ENCODE measurements at places on chromosomes 1 and 21.

DNA sequence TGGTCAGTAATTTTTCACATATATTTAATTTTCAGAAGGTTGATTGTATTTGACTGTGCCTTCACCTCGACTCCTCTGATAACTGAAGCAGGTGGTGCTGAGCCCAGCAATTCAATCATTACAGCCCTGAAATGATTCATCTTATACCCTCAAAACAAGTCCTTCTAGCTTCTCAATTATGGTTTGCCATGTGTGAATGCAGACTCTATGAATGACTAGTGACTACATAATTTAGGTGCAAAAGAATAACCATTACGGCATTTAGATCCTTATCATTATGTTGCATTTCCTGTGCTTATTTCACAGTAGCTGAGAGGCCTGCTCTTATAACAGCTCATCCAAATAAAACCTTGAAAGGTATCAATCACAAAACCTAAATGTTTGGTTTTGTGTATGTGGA lies 54.0 kb upstream of the COL11A1 start:
- DNase-seq: no peak

DNA sequence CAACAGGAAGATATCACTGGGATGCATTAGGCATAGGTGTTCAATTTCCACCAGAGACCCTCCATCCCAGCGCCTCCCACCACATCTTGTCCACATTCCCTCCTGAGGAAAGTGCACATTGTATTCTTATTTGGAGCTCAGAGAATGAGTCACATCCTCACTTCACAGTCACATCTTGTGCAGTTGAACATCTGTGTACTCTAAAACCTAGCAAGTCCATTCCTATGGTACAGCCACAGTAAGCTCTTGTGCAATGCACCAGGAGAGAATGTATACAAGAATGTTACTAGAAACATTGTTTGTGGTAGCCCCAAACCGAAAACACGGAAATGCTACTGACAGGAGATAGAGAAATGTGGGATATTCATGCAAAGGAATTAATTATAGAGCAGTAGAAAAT lies 1.6 kb upstream of the KDF1 start:
- DNase-seq: no peak

DNA sequence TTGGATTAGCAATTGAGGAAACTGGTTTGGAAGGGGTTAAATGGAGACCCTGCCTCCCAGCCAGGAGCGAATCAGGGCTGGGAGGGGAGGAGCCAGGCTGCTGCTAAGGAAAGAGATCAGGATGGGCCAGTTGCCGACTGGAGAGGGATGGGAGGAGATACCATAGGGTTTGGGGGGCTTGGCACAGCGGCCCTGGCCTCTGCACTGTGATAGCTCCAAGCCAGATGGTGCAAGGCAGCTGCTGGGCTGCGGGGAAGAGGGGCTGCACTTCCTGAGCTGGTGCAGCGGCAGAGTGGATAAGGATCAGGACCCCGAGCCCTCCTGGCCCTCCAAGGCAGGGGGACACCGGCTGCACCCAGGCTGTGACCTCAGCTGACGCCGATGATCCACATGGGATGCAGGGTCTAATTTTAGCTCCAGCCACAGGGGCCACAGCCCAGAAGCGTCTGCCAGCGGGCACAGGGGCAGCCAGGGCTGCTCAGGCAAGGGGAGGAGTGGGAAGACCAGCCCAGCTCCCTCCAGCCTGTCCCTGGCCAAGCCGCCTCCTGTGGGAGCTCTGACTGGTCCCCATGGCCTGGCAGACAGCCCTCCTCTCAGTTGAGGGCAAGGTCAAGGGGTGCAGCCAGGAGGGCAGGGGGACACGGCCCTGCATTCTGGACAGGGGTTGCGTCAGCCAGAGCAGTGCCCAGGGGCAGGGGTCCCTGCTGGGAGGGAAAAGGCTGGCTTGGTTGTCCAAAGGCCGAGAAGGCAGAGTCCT lies at the start of gene EXTL1:
Gene EXTL1 (plus strand): TSS at position 129 of the 757 bp plus-strand sequence. CDS start 872 bp downstream, outside the sequence.
- no peak for DNase-seq

DNA sequence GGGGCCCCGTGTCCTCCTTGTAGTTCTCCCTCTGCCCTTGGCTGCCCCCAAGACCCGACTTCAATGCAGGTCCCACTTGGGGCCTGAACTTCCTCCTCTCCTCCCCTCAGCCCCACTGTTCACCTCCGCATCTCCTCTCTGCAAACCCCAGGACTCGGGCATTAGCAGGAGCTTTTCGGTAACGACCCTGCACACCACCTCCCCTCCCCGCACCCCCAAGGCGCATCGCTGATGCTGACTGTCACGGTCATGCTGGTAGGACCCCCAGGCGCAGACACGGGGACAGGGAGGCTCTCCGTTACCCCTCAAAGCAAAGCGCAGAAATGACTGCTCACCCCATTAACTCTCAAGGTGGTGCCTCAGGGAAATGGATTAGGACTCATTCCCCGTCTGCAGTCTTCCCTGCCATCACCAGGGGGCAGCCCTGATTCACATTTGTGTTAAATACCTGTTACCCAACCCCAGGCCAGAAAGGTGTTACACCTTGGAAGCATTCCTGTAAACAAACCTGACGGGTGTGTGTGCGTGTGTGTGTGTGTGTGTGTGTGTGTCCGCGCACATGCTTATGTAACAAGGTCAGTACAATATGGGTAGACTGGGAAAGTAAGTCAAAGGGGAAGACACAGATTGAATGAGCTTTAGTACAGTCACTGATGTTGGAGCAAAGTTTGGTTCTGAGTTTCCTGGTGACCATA lies 6.4 kb upstream of the GUCA2B start:
- DNase-seq: peak; percentile 37

DNA sequence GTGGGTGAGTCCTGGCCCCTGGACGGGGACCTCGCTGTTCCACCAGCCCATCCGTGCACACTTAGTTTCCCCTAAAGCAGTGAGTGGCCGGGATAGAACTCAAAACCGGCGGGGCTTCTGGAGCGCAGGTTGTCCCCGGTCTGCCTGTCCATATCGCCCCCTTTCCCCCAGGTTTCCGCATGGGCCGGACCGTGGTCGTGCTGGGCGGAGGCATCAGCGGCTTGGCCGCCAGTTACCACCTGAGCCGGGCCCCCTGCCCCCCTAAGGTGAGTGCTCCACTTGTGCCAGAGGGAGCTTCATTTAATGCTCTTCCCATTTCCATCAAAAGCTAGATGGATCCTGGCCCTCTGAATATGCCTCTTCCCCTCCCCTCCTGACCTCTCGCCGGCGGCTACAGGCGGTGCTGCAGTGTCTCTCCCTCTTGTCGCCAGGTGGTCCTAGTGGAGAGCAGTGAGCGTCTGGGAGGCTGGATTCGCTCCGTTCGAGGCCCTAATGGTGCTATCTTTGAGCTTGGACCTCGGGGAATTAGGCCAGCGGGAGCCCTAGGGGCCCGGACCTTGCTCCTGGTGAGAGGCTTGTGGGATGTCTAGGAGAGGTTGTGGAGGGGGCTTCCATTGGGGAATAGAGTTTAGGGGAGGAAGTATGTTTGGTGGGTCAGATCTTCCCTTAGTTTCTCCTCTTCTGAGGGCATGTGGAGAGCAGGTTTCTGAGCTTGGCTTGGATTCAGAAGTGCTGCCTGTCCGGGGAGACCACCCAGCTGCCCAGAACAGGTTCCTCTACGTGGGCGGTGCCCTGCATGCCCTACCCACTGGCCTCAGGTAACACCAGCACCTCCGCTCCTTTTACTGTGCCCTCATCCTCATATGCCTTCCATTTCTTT lies 683 bp downstream of the PPOX start:
- no peak for DNase-seq

- DNase-seq: no peak
Measured at GRCh38 chr21:25872271-25872670, 137.5 kb downstream of the GABPA start.

DNA sequence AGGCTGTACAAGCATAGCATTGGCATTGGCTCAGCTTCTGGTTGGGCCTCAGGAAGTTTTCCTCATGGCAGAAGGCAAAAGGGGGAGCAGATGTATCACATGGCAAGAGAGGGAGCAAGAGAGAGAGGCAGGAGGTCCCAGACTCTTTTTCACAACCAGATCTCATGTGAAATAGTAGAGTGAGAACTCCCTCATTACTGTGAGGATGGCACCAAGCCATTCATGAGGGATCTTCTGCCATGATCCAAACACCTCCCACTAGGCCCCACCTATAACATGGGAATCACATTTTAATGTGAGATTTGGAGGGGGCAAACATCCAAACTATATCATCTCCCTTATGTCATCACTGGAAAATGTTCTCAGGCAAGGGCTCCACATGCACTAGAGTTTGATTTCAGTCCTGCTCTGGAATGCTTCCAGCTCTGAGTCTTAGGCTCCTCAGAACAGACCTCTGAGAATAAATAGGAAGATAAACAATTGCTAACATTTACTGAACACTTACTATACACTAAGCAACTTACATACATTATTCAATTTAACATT lies 39.4 kb upstream of the VTCN1 start:
- no peak for DNase-seq

DNA sequence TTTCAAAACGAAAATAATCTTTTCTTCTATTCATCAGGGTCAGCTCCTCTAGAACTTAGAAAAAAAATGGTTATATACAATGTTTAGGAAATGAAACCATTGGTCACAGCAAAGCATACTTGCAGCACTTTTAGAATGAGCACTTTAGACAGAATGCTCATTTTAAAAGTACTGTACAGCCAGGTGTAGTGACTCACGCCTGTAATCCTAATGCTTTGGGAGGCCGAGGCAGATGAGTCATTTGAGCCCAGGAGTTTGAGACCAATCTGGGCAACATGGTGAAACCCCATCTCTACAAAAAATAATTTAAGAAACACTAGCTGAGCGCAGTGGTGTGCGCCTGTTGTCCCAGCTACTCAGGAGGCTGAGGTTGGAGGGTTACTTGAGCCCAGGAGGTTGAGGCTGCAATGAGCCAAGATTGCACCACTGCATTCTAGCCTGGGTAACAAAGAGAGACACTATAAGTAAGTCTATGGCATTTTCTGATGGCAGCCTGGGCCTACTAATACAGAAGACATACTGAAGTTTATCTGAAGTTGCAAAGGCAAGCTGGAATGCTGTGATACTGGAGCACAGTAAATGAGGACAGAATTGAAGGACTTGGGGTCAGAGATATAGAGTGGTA lies 48.9 kb upstream of the ZNF326 start:
- DNase-seq: no peak

- DNase-seq: no peak
Measured at GRCh38 chr1:220321758-220322157, 49.5 kb upstream of the RAB3GAP2 start.

DNA sequence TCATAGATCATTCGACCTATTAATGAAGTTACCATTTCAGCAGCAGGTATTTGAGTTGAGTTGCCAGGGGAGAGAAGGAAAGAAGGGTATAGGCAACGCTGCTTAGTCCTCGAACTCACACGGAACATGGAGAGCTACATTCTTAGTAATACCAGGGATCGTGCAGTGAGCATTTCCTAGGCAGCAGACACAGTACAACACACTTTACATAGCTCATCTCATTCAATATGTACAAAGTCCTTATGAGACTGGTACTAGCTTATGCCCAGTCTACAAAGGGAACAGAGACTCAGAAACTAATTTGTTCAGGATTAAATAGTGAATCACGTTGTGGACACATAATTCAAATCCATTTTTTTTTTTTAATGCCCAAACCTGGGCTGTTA lies 25.6 kb downstream of the IRF2BP2 start:
- no peak for DNase-seq

DNA sequence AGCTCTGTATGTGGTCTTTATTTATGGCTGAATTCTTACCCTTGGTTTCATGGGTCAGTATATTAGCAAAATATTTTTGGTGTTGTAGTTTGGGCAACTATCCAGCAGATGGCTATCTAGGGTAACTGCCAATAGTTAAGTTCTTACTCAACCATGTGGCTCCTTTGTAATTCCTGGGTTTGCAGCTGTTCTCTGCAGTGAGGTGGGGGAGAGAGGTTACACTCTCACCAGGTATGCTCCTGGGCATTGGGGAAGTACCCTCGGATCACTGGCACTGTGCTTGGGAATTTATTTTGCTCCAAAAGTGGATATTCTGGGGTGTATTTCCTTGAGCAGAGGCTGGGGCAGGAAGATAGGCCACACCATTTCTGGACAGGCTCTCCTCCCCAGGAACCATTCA lies 436.7 kb upstream of the TMPRSS15 start:
- no peak for DNase-seq

- no peak for DNase-seq
Measured at GRCh38 chr1:228841632-228842031, 106.4 kb downstream of the RHOU start.

DNA sequence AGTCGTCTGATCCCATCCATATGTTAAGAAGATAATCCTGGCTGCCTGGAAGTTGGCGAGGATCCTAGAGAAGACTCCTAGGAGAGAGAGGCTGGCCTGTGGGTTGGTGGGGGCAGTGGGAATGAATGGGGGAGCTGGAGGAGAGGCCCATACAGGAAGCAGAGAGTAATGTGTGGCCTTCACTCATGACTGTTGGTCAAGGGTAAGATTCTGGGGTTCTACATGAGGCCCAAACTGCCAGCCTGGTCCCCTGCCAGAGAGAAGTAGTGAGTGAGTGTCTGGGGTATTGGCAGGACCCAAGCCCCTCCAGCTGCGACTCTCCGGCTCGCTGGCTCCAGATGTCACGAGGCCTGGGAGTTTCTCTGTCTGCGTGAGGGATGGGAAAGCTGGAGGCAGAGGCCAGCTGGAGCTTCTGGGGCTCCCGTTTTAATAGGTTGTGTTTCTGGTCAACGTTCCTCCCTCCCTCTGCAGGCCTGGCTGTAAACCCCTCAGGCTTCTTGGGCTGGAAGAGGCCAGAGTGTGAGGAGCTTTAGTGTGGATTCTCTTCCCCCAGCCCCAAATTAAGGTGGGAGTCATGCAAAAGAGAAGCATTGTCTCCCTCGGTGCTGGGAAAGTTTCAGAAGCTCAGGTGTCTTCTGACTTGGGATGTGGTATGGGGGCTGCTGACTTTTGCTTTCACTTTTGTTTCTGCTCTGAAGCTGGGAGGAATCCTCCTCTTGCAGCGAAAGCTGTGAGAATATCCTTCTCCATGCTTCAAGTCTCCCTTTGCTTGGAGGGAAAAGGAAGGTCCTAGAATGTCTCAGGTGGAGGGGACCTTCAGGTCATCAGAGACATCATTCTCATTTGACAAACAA lies 2.6 kb downstream of the TMEM51 start:
- DNase-seq: no peak

DNA sequence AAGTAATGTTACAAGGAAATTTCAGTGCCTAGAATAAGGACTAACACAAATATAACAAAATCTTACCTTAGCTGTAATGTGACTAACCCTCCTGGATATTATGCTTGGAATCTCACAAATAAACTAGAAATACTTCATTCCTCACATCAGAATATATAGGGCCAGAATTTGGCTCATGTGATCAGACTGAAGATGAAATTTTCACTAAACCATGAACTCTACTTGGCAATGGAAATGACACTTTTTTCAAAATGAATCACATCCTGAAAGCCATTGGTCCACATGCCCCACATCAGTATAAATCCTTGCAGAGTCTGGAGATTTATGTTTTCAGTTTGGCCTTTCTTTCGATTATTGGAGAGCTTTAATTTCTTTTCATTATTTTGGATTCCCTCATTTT lies 227.8 kb downstream of the NRIP1 start:
- no peak for DNase-seq

DNA sequence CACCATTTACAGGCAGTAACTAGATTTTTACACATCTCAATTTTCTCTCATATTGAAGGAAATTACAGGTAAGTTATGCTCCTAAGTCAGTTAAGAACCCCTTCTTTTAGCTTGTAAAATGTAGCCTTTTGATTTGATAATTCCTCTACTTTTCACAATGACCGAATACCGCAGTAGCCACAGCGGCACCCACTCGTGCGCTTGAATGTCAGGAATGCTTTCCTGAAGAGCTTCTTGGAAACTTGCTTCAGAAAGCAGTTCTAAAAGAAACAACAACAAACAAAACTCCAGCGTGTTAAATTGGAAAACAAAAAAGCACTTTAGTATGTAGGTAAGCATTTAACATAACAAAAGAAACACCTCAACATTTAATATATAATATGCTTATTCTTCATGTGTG lies 9.9 kb upstream of the DNTTIP2 start:
- DNase-seq: no peak

Data from activated CD8-positive, alpha-beta memory T cell treated with anti-CD3 and anti-CD28 coated beads for 4 hours (primary cell).